ENCODE measurements at places on chromosomes 16 and 17.

- DNase-seq, result no peak
Observed at GRCh38 chr17:9456330-9456729, 119.3 kb downstream of the STX8 start.

DNA sequence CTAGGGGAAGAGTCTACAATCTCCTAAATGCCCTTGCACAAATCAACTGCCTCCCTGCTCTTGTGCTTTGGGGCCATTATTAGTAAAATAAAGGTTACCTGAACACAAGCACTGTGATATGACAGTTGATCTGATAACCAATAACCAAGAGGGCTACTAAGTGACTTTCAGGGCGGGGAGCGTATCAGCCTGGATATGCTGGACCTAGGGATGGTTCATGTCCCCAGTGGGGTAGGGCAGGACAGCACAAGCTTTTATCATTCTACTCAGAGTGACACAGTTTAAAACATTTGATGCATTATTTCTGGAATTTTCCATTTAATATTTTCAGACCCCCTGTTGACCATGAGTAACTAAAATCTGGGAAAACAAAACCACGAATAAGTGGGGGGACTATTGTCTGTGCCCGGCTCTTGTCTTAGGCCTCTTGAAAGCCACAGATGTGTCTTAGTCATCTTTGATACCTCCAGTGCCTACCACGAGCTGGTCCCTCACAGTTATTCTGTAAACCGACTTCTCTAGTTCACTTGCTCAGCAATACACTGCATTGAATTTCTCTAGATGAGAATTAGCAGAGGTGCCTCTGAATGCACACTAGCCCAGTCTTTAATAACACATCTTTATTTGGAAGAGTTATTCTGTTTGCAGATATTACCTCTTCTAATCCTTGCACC lies 94.6 kb upstream of the DHX40 start:
- no peak for DNase-seq

DNA sequence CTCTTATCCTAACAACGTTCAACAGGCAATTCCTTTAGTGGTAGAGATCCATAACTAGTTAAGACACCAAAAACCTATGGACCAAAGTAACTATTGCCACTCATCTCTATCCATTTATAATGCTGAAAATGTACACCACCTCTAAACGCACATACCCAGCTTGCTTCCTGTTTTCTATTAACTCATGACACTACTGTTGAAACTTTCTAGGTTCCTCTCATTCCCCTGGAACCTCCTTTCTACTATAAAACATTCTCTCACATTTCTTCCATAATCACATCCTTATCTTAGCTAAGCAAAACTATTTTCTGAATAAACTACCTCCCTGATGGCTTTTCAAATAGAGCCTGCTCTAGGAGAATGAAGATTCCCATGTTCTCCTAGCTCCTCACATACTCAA lies 42.9 kb upstream of the KSR1 start:
- DNase-seq, result no peak

GRCh38 chr16:76201385-76201784 lies 75.8 kb upstream of the CNTNAP4 start:
- no peak for DNase-seq

DNA sequence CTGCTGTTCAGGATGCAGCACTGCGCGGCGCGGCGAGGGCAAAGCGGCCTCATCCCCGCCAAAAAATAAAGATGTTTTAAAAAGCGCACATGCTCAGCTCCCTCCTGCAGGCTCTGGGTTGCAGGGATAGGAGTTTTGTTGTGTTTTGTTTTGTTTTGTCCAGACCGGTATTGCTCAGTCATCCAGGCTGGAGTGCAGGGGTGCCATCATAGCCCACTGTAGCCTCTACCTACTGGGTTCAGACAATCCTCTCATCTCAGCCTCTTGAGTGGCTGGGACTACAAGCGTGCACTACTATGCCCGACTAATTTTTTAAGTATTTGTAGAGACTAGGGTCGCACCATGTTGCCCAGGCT lies 636 bp downstream of the WWOX start:
- no peak for DNase-seq

- no peak for DNase-seq
Observed at GRCh38 chr17:34081269-34081668, 173.8 kb upstream of the CCL2 start.

- DNase-seq, result no peak
Observed at GRCh38 chr17:332023-332422, 20.6 kb downstream of the RPH3AL start.

GRCh38 chr17:82384051-82384729 lies 12.6 kb downstream of the UTS2R start:
- no peak for DNase-seq

DNA sequence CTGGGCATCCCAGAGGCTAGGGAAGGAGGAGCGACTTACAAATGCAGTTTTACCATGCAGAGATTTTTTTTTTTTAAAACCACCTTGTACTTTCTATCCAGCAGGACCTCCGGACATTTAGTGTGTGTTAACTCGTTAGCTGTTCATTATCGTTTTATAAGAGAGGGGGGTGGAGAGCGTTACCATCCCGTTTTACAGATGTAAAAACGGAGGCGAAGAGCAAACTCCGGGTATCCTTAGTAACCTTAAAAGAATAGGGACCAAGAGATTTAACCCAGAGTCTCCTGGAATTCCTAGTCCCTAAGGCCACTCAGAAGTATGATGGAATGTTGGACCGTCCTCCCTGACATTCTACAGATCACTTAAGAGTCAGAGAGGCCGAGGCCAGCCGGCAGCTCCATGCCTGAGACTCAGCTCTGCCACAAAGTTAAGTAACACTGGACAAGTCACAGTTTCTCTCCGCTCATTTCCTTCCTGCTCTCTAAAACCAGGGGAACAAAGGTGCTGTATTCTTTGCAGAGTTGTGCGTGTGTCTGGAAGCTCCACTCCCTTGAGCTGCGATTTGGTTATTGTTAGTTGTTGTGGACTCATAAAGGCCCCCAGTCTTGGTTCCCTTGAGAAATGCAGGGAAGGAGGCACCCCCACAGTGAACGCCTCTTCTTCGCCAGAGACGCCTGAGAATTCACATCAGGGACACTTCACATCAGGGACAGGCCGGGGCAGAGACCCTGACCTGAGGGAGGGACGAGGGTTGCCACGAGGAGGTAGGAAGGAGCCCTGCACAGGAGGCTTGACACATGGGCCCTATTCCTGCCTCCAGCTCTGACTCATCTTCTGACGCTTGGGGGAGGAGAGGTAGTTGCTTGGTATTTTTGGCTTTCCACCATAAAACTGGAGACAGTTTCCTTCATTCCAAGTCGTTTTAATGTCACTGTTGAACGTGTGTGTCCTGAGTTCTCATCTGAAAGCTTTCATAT lies 1.2 kb downstream of the DUSP14 start:
- DNase-seq, result peak; percentile 91

DNA sequence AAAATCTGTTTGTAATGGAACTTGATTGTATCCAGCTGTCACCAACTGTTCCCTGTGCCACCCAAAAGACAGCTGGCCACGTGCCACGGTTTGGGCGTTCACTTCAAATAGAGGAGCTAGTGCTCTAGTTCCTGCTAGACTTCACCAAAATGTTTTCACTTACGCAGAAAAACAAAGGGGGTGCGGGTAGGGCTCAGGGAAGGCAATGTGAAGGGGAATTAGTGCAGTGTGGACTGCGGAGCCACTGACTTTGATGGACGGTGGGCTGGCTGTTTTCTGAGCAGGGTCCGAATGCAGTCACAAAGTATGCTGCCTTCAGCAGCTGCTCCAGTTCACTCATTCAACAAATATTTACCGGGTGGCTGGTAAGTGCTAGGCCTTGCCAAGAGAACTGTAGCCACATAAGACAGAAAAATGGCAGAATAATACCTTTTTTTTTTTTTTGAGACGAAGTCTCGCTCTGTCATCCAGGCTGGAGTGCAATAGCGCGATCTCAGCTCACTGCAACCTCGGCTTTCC lies 7.6 kb upstream of the CYTH1 start:
- DNase-seq, result no peak

GRCh38 chr17:59154721-59155438 lies at the start of gene SKA2:
Gene SKA2 (minus strand): TSS chr17:59155186. CDS start chr17:59155163, 23 bp downstream.
- DNase-seq, result peak; percentile 99

GRCh38 chr17:45016823-45017222 lies 34.6 kb downstream of the DCAKD start:
- no peak for DNase-seq

- DNase-seq, result no peak
Observed at GRCh38 chr16:4318451-4318910, 2.6 kb downstream of the GLIS2 start.

GRCh38 chr17:32493976-32494513 lies 7.3 kb downstream of the CDK5R1 start:
- no peak for DNase-seq

- no peak for DNase-seq
Observed at GRCh38 chr17:64786337-64786736, 124.2 kb upstream of the SMURF2 start.

DNA sequence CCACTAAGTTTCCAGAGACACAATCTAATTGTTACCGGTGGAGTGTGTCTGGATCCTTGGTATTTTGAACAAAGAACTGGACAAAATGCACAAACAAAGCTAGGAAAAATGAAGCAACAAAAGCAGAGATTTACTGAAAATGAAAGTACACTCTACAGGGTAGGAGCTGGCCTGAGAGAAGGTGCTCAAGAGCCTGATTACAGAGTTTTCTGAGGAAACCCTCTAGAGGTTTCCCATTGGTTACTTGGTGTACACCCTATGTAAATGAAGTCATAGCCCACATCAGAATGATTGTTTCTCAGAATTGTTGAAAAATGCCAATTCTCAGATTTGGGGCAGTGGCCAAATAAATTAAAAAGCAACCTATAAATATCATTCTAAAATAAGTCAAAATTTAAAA lies 436.4 kb downstream of the KCNJ18 start:
- no peak for DNase-seq

DNA sequence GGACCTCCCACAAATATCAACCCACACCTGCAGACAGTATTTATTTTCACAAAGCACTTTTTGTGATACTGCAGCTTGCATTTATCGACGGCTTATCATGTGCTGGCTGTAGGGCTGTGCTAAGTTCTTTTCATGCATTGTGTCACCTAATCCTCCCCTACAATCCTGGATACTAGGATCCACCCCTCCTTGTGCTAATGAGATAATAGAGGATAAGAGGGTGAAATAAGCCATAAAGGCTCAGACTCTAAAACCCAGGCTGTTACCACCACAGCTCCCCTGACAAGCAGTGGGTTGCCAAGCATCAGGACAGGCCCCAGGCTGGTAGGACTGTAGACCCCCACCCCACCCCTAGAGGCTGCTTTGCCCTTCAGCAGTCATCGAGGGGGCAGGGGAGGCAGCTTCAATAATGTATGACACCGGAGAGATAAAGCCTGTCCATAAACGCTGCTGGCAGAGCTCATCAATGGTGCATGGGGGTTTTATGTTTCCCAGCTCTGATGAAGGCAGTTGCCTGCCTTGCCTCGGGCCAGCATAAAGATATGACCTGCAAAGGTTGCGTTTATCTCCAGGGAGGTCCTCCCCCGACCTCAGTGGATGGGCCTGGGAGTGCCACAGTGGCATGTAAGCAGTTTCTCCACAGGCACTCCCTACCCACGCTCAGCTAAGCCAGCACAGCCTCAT lies 73.9 kb upstream of the C16orf82 start:
- no peak for DNase-seq

- no peak for DNase-seq
Observed at GRCh38 chr16:49378816-49379215, 5.2 kb downstream of the C16orf78 start.

GRCh38 chr16:8120001-8120400 lies 470.3 kb downstream of the TMEM114 start:
- DNase-seq, result no peak

GRCh38 chr16:84223456-84223855 lies 16.4 kb downstream of the KCNG4 start:
- no peak for DNase-seq

DNA sequence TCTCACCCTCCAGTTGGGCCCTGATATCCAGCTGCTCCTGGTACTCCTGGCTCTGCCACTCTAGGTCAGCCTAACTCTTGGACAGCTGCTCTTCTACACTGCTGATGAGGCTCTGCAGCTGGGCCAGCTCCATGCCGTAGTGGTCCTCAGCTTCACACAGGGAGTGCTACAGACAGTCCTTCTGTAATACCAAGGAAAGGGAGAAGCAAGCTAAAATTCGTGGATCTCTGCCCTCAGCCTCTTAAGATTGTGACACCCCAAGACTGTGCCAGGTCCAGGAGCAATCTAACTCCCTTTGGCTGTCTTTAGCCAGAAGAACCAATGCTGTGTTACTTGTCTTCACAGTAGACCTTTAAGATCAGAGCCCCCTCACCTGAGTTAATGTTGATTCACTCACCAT lies 7.7 kb upstream of the KRT38 start:
- no peak for DNase-seq

- DNase-seq, result peak; percentile 57
Observed at GRCh38 chr17:82734987-82735866, at the start of gene FN3K. Gene FN3K (plus strand): TSS chr17:82735615. CDS start chr17:82735637, 22 bp downstream.

GRCh38 chr16:27446721-27447120 lies 44.7 kb downstream of the IL21R start:
- no peak for DNase-seq

DNA sequence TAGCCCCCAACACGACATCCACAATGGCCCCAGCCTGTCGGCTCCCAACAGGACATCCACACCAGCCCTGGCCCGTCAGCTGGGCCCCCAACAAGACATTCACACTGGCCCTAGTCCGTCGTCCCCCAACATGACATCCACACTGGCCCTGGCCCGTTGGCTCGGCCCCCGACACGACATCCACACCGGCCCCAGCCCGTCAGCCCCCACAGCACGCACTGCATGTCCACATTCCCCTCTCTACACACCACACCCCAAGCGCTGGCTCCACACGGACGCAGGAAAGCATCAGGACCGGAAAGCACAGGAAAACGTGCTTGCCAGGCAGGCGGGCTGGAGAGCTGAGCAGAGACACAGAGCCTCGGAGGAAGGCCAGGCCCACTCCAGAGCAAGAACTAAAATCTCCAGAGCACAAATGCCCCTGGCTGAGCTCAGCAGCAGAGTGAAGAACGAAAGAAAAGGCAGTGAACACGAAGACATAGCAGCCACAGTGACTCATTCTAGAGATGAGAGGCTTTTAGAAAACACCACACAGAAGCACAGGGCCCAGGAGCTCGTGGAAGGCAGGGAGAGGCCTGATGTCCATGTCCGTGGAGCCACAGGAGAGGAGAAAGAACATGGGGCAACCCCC lies 50.6 kb downstream of the LMF1 start:
- DNase-seq, result no peak
